Islet precursor cell (in vitro differentiated cells): ENCODE measurements at places on chromosomes 13 and 19.

DNA sequence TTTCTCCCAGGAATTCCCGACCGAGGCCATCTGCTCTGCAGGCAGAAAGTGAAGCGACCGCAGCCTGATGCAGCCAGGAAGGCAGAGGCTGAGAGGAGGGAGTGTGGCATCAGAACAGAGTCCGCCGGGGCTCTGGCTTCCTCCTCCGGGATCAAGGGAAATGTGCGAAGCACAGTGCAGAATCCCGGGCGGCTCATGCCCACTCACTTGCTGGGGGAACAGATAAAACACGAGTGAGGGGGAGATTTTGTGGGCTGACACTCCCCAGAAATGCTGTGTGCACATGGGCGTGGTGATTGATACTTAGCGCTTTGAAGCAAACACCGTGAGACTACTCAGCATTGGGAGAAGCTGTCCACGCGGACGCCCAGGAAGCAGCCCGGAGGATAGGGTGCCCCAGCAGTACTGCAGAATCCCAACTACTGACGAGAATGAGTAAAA is 75.3 kb upstream of the POMP start:
- DNase-seq = peak; percentile 55

DNA sequence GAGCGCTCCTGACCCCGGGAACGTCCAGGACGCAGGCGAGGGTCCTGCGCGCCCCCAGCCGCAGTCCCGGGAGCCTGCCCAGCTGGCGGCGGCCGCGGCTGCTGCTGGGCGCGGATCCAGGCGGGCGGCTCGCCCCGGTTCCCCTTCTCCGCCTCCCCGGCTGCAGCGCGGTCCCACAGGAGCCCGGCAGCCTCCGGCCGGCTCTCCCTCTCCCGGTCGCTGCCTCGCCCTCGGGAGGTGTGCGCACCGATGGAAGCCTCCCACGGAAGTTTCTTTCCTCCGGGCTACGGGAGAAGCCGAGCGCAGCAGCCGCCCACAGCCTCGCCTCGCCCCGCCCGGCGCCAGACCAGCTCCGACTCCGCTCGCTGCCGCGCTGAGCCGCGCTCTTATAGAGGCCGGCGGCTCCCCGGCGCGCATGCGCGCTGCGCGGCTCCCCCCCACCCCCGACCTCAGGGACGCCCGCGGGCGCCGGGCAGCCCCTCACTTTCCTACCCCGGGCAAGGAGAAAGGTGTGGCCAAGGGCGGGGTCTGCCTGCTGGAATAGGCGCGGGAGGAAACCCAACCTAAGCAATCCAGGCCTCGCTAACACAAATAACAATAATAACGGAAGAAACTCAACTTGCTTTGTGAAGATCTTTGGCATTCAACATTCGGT is at the start of gene SHISA2:
SHISA2 (minus strand) TSS at position 360 of the 655 bp plus-strand sequence. CDS start 1,041 bp downstream, outside the sequence.
- DNase-seq = peak; percentile 73

- DNase-seq = no peak
Observed at GRCh38 chr13:99640260-99640659, 139.0 kb downstream of the TM9SF2 start.

- no peak for DNase-seq
Observed at GRCh38 chr19:16532440-16533234, 9.6 kb downstream of the CHERP start.

- DNase-seq = no peak
Observed at GRCh38 chr13:39119422-39119821, 81.2 kb downstream of the NHLRC3 start.

DNA sequence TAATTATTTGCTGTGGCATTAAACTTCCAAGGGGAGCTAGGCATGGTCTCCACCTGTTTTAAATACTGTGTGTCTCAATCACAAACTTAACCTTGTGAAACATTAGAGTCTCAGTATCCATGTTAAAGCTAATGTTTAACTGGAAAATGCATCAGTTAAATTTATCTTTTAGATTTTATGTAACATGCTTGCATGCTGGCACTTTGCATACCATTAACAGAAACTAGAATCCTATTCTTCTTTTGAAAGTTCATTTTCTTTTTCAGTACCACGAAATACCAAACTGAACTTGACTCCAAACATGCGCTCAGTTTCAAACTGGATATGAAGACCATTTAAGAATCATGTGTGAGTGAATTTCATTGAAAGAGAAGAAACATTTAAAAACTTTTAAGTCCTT is 328.9 kb upstream of the SLC10A2 start:
- no peak for DNase-seq

- peak; percentile 38 for DNase-seq
Observed at GRCh38 chr13:112808377-112809140, 118.7 kb downstream of the ATP11A start.
